ENCODE measurements at places on chromosomes 7 and 10.

- DNase-seq = no peak
These were observed 52.2 kb upstream of the PDGFA start for GRCh38 chr7:571718-572415.

DNA sequence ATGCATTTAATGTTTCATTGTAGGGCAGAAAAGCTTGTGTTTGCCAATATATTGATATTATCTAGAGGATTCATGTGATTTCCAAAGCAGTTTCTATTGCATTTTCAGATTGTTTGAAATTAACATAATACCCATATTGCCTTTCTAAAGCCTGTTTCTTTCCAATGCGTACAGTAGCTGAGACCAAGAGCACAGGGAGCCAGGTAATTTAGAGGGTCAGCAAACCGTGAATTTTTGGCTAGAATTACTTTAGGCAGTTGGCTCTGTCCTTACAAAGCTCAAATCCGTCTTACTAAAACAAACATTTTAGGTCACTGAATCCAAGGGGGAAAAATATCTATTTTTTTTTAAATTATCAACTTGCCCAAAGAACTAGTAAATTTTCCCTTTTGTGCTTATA is 604.9 kb upstream of the ADARB2 start:
- no peak for DNase-seq

GRCh38 chr10:131777162-131777561 is 123.6 kb upstream of the PPP2R2D start:
- DNase-seq = no peak

- no peak for DNase-seq
These were observed 541.8 kb downstream of the PARD3 start for GRCh38 chr10:34273340-34273739.

DNA sequence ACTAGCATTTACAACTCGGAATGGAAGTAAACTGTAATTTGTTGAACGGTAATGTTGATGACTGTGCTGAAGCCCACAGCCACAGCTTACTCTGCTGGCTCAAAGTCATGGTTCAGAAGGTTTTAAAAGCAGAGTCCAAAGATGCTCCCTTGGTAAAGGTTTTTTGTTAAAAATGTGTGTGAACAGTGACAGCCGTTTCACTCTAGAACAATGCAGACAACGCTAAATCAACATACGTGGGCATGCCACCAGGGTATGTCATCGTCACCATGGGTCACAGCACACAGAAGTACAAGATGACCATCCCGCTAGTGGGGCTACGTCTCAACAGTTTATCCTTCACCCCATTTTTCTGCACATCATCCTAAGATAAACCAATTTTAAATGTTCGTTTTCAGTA is 106.5 kb upstream of the LANCL2 start:
- DNase-seq = no peak

GRCh38 chr7:157666530-157667040 is 329.8 kb downstream of the DNAJB6 start:
- no peak for DNase-seq

GRCh38 chr7:82805527-82805960 is 357.1 kb downstream of the PCLO start:
- no peak for DNase-seq

DNA sequence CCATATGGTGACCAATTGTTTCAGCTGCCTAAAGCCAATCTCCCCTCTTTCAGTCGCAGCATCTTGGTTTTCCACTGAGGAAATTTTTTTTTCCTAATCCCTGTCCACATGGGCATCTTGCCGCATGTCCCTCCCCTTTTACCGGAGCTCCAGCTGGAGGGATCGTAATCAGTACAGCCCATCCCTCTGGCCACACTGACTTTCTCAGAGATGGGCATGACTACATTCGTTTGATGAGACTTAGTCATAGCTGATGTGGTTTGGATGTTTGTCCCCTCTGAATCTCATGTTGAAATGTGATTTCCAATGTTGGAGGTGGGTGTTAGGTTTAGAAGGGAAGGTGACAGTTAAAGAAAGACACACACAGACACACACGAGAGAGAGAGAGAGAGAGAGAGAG is 186.8 kb upstream of the CXCL12 start:
- no peak for DNase-seq

Data from CMK (cell line).